Stimulated activated effector memory CD8-positive, alpha-beta T cell treated with anti-CD3 and anti-CD28 coated beads, Interleukin-12 subunit alpha, Interleukin-12 subunit beta, amount 100 ng/mL, for 72 hours (primary cell): ENCODE measurements at places on chromosomes 1 and 21.

- no peak for DNase-seq
These were observed 11.7 kb upstream of the TNFRSF8 start for GRCh38 chr1:12051361-12051760.

GRCh38 chr1:170967042-170967910, 31.9 kb downstream of the MROH9 start:
- DNase-seq: no peak

- DNase-seq: no peak
These were observed 483.4 kb downstream of the NPHP4 start for GRCh38 chr1:5508669-5509330.

DNA sequence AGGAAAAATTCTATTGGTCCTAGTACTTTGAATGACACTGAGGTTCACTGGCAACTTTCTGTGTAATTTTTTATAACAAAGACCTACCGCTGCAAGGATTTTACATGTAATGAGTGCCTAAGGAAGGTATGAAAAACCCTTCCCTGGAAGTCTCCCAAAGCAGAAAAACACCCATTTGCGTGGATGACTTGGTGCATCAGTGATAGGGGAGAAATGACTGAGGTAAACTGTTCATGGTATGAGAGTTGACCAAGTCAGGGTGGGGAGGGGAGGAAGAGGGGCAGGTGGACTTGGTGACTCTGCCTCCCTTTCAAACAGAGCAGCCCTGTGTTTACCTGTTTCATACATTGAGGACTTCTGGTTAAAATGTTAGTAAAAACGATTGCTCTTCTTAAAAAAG, 78.8 kb upstream of the IPO9 start:
- DNase-seq: no peak

GRCh38 chr1:182263706-182264105, 127.9 kb downstream of the GLUL start:
- no peak for DNase-seq

DNA sequence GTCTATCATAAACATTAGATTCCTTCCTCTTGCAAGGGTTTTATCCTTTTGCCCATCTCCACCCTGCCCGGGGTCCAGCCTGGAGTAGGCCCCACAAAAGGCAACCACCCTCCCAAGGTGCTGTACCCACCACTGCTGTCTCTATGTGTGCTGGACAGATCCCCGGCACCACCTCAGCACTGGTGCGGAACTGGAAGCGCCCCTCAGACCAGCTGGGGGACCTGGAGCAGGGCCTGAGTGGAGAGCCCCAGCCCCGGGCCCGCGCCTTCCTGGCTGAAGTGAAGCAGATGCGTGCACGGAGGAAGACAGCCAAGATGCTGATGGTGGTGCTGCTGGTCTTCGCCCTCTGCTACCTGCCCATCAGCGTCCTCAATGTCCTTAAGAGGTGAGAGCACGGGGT, 5.9 kb downstream of the HCRTR1 start:
- DNase-seq: no peak

DNA sequence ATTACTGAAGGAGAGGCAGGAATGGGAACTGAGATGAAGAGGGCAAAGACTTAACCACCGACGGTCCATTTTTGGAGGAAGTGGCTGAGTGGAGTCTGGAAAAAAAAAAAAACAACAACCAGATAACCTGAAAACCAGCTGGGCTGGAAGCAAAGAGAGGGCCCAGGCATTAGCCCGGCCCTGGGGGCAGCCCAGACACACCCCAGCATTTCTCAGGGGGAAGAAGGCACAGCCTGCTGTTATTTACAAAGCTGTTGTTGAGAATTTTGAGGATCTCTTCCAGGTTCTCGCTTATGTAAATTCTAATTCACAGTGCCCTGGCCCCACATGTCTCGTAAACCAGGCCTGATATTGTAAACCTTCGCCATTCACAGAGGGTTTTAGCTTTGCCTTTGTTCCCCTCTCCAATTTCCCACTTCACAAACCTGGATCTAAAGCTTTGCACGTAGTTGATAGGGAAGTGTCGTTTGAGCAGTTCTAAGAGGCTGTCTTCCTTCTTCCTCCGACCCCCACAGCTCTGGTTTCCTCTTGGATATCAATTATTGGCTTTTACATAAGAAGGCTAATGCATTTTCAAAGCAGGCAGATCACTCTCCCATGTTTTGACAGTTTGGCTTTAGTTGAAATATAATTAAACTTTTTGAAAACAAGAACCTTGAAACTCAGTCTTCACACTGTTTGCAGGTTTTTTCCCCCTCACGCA, 161.8 kb upstream of the IRF2BP2 start:
- no peak for DNase-seq

GRCh38 chr21:39686646-39687468, 58.1 kb upstream of the IGSF5 start:
- DNase-seq: no peak

DNA sequence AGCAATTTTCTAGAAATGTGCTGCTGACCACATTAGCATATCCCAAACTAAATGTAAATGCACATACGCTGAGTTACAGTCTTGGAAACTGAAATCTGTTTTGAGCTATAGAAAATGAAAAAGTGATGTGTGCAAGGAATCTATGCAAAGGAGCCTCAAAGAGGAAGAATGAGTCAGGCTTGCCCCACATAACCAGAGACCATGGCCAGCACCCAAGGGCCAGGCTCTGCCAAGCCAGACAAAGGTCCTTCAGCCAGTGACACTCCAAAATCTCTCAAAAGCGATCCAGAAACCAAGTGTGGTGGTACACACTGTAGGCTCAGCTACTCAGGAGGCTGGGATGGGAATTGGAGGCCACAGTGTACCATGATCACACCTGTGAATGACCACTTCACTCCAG, 195.2 kb downstream of the TOMM20 start:
- DNase-seq: no peak

DNA sequence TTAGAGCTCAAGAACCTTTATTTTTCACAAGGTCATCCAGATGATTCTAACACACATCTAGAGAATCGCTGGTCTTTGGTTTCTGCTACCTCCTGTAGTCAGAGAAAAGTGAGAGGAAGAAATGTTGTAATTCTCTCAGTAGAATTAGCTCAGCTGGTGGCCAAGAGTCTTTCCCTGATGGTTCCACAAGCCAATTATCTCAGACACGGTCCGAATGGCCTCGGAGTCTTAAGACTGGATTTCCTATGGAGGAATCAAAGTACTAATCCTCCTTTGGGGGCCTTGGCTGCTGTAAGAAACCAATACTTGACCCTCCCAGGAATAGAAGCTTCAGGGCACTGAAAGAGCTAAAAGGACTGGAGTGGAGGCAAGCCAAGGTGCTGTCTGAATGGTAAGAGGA, 1.8 kb downstream of the TMEM81 start:
- DNase-seq: no peak

GRCh38 chr1:81287411-81288080, 513.2 kb upstream of the ADGRL2 start:
- DNase-seq: no peak

- DNase-seq: no peak
These were observed 103.3 kb upstream of the IFFO2 start for GRCh38 chr1:19059773-19060172.

- DNase-seq: peak; percentile 51
These were observed 56.7 kb downstream of the AKT3 start for GRCh38 chr1:243793298-243793697.

DNA sequence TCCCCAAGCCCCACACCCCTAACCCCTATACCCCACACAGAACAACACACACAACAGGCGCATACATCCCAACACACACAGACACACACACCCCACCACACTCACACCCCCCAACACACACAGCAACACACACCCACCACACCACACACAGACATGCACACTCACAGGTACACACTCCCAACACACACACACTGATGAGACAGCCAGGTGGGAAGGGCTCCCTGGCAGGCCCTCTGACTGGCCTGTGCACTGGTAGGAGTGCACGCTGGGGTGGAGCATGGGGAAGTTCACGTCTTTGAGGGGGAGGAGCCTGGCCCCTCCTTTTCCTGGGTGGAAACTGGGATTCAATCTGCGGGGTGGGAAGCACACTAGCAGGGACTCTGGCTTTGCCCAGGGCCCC, 116.7 kb downstream of the RHOU start:
- no peak for DNase-seq

GRCh38 chr1:45002650-45003645, 8.2 kb downstream of the HECTD3 start:
- DNase-seq: no peak

DNA sequence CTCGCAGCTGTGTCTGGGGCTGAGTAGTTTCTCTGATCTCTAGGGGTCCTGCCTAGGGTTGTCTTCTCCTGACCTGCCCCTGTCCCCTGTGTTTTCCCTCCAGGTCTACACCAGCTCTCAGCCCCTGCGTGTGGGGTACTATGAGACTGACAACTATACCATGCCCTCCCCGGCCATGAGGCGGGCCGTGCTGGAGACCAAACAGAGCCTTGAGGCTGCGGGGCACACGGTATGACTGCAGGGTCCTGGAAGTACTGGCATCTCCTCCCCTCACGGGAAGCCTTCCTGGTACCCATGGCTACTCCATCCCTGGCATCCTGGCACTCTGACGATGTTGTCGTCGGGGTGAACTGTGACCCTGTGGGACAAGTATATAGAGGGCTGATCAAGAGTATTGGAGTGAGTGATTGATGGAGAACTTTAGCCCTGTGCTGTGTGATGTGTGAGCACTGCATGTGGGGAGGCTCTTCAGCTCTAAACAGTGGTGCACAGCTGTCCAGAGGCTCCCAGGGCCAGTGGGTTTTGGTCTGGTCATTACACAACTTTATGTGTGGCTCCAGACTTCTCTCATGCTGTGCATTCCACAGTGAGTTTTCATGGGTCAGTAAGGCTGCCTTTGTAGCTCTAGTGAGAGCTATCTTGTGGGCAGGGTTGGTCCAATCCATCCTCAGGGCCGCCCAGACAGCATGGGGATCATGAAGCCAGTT, 14.4 kb downstream of the FAAH start:
- no peak for DNase-seq

GRCh38 chr1:157852476-157852875, 10.9 kb upstream of the CD5L start:
- DNase-seq: no peak

DNA sequence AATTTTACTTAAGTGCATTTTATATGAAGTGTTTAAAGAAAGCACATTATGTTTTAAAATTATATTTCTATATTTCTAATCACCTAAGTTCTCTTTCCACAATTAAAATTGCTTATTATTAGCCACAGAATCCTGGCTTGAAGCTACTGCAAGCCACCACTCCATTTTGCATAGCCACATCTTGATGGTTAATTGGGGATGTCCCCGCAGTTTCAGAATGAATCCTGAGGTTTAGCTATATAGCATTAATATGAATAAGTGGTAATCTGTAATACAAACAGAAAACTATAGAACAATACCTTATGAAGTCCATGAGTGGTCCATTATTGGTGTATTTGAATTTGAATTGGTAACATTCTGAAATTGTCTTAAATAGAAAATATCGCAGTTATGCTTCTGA, 11.6 kb upstream of the GOLPH3L start:
- no peak for DNase-seq

- DNase-seq: no peak
These were observed 23.9 kb upstream of the KCTD3 start for GRCh38 chr1:215543191-215543606.

DNA sequence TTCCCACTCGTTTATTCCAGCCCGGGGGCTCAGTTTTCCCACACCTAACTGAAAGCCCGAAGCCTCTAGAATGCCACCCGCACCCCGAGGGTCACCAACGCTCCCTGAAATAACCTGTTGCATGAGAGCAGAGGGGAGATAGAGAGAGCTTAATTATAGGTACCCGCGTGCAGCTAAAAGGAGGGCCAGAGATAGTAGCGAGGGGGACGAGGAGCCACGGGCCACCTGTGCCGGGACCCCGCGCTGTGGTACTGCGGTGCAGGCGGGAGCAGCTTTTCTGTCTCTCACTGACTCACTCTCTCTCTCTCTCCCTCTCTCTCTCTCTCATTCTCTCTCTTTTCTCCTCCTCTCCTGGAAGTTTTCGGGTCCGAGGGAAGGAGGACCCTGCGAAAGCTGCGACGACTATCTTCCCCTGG, 716 bp downstream of the OLIG2 start:
- no peak for DNase-seq

DNA sequence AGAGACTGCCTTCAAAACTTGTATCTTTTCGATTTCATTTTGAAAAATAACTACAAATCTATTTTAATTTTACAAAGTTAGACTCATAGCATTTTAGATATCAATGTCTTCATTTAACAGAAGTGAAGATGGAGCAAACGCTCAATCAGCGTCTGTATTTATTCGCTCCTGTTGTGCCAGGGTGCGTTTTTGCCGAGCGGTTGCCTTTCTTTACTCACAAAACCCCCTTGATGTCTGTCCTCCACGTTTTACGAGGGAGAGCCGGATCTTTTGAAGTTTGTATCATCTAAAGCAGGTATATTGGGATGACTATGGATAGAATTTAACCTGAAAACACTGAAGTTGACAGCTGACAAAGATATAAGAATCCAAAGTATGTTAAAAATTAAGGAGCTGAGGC, 44.6 kb downstream of the MRPL39 start:
- no peak for DNase-seq

DNA sequence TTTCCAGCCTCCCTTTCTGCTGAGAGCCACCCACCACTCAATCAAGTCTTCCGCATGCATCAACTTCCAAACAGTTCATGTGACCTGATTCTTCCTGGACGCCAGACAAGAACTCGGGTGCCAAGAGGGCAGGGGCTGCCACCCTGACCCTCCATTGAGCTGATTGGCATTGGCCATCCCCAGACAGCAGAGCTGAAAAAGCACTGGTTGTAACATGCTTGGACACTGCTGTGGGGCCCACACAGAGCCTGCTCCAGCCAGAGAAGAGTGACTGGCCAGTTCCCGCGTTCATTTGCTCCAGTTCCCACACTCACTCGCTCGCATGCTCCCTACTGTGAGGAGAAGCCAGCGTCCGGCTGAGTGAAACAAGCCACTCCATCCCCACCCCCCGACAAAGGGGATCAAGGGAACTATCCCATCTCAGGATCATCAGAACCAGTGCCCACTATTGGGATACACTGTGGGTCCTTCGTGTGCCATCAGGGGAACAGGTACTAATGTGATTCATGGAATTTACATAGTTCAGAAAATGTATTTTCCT, 420.3 kb downstream of the NPHP4 start:
- DNase-seq: peak; percentile 25

DNA sequence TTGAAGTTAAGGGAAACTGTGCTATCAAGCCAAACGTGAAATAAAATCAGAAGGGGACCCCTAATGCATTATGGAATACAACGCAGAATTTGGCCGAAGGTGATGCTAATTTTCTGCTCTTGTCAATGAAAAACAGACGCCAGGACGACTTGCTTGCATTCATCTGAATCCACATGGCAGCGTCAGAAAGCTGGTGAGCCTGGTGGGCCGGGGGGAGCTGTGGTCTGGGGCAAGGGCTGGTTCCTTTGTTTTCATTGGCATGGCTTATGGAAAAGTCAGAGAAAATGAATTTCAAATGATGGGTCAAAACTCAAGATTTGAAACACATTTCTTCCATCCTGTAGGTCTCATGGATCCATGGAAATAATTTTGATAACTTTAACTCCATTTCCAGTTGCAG, 86.4 kb upstream of the RUNX1 start:
- no peak for DNase-seq

DNA sequence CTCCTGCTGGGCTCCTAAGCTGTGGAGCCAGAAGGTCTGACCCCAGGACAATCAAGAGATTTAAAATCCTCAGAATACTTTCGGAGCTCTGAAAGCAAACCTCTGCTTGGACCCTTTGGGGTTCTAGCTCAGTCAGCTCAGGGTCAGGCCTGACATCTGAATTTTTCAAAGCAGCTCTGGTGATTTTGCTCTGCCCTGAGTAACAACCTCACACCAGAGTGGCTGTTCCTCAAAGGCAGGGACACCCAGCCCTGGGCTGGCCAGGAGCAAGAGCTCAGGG, 11.9 kb downstream of the SLC1A7 start:
- DNase-seq: no peak
